ENCODE measurements at places on chromosomes 7 and 10.

DNA sequence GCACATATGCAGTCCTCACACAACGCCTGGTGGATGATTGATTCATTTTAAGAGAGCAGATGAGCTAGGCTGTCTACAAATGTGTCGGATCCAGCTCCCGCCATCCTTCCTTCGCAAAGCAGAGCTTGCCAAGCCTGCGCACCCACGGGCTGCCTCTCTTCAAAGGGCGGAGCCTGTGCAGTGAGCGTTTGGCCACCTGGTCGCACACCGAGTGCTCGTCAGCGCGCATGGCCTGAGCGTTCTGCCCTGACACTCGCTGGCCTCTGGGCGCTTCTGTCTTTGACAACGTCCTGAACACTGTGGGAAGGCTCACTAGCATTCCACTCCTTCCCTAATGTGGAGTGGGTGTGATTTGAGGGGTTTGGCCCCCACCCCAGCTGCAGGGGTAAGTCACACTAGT is 47.1 kb upstream of the TMEM72 start:
- no peak for DNase-seq

- DNase-seq, result no peak
Measured at GRCh38 chr10:45410807-45411606, 37.0 kb downstream of the ALOX5 start.

DNA sequence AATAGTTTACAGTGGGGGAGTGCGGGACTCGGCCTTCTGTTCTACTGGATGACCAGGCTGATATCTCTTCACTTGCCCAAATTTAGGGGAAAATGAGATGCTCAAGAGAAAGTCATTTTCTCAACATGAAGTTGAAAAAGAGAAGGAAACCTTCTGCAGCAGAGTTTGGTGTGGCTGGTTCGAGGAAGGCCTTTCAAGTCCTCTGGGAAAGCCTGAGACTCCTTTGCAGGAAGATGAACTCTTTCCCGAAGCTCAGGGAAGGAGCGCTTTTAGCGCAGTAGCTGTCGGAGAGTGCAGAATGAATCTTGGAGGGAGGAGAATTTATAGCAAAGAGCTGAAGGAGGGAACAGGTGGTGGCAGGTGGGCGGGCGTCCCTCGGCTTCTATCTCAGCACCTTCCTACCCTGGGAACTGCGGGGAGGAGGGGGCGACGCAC is at the start of gene ATOH7:
Gene ATOH7, minus strand, starts transcription at position 297 of the 435 bp plus-strand sequence. CDS start 436 bp downstream, outside the sequence.
- no peak for DNase-seq

GRCh38 chr10:74231375-74231774 is 80.4 kb downstream of the ADK start:
- no peak for DNase-seq

GRCh38 chr7:74501298-74501697 is 47.6 kb downstream of the GTF2IRD1 start:
- no peak for DNase-seq

DNA sequence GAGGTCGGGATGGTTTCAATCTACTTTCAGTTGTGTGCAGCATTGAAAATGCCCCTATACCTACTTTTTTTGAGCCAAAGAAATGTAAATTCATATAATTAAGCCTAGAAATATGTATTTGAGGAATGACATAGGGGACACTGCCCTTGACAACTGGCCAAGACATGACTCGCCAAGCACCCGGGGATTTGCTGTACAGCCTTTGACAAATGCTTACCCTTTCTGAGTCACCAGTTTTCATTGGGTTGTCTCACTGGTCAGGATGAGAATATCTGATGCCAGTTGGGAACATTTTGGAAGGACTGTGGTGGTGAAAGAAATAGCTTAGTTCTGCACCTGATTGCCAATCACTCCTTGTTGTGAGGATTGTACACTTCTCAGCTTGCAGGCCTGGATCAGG is 166.8 kb upstream of the HABP2 start:
- DNase-seq, result no peak

GRCh38 chr7:4711093-4711492 is 29.0 kb downstream of the FOXK1 start:
- DNase-seq, result no peak

DNA sequence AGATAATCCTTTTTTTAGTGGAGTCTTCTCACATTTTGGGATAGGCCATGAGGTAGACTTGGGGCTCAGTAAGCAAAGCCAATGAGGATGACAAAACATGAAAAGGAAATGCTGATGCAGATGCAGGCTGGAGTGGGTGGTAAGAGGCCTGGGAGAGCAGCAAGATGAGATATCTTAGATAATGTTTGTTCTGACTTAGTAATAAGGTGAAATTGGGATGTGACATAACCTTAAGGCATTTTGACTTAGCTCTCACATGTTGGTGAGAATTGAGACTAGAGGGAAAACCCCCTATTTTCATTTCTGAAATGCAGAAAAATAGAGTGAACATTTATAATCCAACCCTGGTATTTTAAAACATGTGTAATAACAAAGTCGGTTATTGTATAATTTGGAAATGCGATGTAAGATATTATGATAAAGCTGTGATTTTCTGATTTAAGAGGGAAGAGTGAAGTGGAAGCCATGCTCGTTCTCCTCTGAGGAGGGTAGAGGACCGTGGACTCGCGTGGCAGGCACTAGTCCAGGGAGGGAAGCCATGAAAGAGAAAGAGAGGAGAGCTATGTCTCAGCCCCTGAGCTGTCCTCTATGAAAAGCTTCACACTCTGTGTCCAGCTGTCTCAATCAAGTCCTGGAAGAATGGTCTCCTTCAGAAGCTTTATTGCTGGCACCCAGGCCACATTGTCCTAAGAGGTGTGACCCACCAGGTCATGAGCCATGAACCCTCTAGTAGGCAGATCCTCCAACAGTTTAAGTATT is 57.3 kb downstream of the ST7 start:
- no peak for DNase-seq

DNA sequence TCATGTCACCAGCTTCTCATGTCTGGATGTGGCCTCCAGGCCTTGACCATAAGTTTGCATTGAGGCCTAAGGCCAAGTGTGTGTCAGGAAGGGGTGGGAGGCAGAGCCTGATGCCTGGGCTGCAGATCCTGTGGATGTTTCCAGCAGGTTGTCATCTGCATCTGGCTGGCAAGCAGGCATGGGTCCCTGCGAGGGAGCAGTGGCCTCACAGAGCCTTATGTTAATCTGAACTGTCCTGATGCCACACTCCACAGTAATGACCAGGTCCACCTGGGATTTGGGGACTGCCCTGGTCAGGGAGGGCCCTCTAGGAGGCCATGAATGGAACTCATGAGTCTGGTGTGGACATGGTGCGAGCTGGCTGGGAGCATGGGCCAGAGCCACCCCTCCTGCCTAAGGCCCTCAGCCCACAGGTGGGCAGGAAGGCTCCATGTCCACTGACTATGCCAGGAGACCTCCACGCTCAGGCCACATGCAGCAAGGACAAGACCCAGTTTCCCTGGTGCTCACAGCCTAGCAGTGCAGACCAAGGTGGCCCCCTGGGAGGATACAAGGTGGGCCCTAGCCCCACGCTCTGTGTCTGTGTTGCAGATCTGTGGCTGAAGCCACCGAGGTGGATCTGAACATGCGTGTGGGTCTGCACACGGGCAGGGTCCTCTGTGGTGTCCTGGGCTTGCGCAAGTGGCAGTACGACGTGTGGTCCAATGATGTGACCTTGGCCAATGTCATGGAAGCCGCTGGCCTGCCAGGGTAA is 83.1 kb downstream of the ADCY1 start:
- no peak for DNase-seq

DNA sequence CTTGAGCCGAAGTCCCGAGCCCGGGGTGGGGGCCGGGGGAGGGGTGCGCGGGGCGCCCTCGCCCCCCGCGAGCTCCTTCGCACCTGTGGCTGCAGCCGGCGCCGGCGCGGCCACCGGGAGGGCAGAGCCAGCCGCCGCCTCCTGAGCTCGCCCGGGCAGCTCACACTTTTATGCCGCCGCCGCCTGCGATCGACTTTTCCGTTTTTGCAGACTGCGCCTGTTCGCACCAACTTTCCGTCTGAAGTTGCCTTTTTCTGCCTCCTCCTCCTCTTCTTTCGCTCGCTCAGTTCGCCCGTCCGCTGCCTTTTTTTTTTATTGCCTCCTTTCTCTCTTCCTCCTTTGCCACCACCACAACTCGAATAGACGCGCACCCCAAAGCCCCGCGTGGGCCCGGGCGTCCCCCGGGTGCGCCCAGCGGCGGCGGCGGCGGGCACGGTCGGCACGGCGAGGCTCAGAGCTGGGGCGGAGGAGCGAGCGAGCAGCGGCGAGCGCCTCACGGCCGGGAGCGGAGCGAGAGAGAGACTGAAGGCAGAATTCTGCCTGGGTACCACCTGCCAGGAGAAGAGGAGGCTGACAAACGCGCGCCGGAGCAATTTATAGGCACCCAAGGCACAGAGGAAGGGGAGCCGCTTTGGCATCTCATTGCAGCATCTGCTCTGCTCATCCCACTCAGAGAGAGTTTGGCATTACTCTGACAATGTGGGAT is at the start of gene C1QL3:
Gene C1QL3, minus strand, starts transcription at position 569 of the 706 bp plus-strand sequence. CDS start 814 bp downstream, outside the sequence.
- peak; percentile 10 for DNase-seq

DNA sequence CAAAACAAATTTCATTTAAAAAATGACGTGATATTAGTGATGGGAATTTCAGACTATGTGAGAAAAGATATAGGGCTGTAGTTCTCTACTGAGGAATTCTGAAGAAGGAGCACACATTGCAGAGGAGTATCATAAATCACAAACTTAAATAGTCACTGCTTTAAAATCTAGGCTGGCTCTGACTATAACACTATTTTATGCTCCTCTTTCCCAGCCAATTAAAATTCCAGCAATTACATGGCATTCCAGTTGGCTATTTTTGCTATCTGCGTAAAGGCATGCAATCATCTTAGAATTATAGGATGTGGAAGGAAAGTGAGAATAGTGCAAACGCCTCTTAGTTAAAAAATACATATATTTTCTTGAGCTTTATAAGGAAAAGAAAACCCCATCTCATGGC is 123.1 kb downstream of the GNAI1 start:
- DNase-seq, result no peak

- no peak for DNase-seq
Measured at GRCh38 chr10:11036424-11037011, 18.8 kb downstream of the CELF2 start.

DNA sequence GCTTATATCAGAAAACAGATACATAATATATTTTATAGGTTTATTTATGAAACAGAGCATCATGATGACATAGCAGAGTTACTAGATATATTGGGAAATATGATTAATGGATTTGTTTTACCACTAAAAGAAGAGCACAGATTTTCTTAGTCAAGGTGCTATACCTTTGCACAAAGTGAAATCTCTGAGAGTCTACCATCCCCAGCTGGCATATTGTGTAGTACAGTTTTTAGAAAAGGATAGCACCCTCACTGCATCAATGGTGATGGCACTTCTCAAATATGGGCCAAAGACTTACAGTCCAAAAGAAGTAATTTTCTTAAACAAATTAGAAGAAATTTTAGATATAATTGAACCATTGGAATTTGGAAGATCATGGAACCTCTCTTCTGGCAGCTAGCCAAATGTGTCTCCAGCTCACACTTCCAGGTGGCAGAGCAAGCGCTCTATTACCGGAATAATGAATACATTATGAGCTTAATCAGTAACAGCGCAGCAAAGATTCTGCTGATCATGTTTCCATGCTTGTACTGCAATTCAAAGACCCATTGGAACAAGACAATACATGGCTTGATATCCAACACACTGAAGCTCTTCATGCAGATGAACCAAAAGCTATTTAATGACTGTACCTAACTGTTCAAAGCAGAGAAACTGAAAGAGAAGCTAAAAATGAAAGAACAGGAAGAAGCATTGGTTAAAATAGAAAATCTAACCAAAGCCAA is 21.9 kb upstream of the CREB3L2 start:
- DNase-seq, result no peak

DNA sequence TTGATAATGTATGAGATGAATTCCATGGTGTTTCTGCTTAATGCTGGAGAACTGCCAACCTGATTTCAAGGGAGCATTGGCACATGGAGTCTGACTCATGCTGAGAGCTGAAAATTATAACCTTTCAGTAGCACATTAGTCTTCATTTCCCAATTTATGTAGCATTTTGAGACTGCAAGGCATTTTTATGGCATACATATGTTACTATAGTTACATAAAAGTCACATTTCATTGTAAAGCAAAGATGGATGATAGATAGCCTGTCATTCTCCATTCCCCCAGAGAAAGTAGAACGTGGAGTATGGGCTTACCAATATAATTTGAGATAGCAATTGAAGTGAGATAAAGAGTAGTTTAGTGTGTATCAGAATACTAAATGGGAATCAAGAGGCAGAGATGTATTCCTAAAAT is 103.1 kb downstream of the SLC16A9 start:
- no peak for DNase-seq

DNA sequence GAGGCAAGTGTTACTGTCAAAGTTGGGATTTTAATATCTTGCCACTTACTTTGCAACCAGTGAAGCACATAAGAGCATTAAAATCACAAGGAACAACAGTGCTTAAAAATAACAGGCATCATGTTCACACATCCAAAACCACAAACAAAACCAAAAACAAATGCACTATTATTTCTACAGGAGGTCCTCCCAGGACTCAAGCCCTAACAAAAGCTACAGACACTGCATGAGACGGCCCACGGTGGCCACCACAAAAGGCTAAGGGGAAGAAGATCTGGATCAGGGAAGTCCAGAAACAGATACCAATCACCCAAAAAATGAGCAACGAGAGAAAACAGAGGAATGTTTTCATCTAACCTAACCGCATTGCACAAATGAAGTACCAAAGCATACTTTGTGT is 158.4 kb downstream of the ZMYND11 start:
- no peak for DNase-seq

DNA sequence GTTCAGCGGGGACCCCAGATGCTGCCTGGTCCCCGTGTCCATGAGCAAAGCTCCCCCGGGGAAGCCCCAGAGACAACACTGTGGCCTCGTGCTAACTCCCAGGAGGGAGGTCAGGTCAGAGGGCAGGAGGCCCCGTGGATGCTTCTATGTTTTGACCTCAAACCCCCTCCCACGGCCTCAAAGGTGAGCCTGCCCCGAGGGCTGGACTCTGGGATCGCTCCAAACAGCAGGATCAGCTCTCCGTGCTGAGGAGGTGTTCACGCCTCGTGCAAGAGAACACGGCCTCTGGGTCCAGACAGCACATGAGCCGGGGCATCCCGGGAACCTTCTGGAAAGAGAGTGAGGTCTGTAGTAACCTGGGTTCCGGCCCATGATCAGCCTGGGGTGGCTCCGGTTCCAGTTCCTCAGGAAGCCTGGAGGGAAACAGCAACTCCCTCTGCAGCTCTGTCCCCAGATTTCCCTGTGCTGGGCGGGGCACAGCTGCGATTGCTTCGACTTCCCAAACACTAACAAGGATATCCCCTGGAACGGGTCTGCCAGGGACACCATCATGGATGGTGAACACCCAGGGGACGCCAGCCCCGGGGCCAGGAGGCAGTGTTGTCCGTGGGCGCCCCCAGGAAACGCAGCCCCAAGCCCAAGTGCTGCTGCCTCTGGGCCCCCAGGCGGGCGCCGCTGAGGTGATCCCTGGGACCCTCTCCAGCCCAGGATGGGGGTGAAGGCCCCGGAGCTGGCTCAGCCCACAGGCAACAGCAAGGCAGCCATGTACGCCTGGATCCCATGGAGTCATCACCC is 18.0 kb upstream of the INPP5A start:
- no peak for DNase-seq

- no peak for DNase-seq
Measured at GRCh38 chr10:71512761-71513539, 116.2 kb downstream of the CDH23 start.
